ENCODE measurements at places on chromosomes 1 and 21. TPM values are rescaled to one million over a fixed set of nuclear protein-coding genes. Genes with fewer than 3 reads are reported as not detected.
A peak's percentile ranks its signal among the peaks of the same experiment; 100 is the strongest.

GRCh38 chr1:93846992-93847810 is 31.8 kb downstream of the DNTTIP2 start:
- peak; percentile 98 for DNase-seq

Gene RGS18
- total RNA-seq, result 4.0 TPM

- DNase-seq, result peak; percentile 53
These were observed 1237.4 kb upstream of the TMPRSS15 start for GRCh38 chr21:19640964-19641363.

GRCh38 chr1:203271018-203271743 is 34.1 kb upstream of the BTG2 start:
- peak; percentile 91 for DNase-seq

DNA sequence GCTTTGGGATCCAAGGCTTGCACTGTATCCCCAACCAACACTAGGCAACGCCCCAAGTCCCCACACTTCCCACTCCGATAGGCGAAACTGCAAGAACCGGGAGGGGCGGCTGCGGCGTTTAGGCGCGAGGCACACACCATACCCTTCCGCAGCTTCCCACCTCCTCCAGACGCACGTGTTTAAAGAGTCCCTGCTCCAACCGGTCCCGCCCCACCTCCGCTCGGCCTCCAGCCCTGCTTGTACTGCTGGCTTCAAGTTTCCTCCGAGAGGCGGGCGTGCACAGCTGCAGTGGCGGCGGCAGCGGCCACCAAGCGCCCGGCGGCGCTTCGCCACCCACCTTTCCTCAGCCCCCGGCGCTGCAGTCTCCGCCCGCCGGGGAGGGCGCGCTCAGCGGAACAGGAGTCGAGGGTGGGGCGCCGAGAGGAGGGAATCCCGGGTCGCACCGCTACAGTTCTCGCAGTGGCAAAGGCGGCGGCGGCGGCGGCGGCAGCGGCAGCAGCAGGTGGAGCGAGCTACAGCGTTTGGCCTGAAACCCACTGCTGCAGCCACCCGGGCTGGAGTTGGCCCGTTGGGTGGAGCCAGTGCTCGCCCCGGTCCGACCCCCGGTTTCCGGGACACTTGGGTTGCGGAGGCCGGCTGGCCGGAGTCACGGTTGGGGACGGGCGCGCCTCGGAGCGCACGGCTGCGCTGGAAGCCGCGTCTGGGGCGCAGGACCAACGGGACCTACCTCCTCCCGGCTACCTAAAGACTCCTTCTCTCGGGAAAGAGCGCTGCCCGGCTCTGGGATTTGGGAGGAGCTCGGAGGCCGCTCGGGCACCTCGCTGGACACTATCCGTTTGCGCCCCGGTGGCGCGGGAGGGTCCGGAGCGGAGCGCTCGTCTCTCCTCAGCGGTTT is at the start of gene CNIH3:
Gene CNIH3 (plus strand): TSS at position 457 of the 895 bp plus-strand sequence. CDS start 858 bp downstream, outside the sequence.
- DNase-seq, result peak; percentile 53

DNA sequence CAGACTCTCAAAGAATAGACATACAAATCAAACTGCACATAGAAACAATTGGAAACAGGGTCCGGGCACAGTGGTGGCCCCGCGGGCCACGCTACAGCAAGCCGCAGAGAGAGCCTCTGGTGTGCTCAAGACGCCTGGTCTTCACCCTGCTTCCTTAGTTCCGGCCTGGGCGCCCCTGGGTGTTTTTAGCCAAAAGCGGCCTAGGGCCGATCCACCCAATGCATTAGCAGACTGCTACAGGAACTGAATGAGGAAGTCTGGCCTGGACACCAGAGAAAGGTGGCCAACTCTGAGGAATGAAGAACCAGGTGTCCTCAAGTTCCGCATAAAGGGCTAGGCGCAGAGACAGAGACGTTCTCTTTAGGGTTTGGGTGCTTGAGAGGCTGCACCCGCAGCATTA is 1.7 kb downstream of the PRRX1 start:
- DNase-seq, result no peak

- DNase-seq, result peak; percentile 86
These were observed 48.2 kb upstream of the IRF2BP2 start for GRCh38 chr1:234658138-234658537.

DNA sequence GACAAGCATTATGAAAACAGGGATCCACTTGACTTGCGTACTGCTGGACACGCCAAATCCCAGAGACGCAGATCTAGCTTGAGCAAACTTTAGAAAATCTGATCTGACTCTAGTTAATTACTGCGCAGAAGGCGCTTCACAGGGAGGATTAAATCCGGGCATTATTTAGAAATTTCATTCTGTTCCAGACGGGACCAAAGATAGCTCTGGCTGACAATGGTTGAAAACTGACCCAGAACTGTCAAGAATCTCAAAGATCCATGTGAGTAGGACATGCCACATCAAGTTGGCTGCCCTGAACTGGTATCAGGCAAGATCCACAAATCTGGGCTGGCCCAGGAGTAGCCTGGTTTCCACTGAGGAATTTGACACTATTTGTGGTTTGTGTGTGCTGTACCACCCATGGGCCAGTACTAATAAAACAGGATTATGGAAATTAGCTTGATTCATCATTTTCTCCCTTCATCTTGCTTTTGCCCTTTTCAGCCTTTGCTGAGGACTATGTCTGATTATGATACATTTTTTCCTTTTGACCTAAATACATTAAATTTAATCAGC is 171.0 kb downstream of the VAV3 start:
- no peak for DNase-seq

DNA sequence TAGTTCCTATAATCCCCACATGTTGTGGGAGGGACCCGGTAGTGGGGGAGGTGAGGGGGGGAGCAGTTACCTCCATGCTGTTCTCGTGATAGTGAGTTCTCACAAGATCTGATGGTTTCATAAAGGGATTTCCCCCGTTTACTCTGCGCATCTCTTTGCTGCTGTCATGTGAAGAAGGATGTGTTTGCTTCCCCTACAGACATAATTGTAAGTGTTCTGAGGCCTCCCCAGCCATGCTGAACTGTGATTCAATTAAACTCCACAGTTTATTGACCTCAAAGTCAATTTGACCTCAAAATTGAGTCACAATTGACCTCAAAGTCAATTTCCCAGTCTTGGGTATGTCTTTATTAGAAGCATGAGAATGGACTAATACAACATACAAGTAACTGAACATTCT is 19.7 kb downstream of the DPH5 start:
- no peak for DNase-seq

DNA sequence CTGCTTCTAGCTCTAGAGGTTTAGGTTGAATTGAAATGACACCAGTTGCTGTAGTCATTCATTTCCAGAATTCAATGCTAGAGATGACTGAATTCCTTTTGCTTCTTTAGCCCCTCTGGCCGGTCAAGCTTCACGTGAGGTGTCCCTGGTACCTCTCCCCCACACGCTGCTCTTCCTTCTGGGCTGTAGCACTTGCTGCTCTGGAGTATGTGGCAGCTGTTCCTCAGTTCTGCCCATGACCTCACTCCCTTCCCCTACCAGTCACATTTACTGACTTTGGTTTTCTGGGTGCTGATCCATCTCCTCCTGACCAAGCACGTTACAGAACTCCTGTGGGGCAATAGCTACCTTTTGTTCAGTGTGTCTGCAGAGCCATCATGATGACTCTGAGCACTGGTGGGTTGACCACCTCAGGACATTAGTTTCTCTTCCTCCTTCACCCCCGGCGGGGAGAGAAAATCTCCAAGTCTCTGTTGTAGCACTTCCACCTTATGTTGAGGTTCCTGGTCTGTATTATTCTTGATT is 128.1 kb downstream of the HHAT start:
- no peak for DNase-seq

Gene RGS5
- 161 TPM for total RNA-seq

Gene C1orf53
- total RNA-seq, result not detected

Gene RCAN3
- total RNA-seq, result 2.9 TPM

DNA sequence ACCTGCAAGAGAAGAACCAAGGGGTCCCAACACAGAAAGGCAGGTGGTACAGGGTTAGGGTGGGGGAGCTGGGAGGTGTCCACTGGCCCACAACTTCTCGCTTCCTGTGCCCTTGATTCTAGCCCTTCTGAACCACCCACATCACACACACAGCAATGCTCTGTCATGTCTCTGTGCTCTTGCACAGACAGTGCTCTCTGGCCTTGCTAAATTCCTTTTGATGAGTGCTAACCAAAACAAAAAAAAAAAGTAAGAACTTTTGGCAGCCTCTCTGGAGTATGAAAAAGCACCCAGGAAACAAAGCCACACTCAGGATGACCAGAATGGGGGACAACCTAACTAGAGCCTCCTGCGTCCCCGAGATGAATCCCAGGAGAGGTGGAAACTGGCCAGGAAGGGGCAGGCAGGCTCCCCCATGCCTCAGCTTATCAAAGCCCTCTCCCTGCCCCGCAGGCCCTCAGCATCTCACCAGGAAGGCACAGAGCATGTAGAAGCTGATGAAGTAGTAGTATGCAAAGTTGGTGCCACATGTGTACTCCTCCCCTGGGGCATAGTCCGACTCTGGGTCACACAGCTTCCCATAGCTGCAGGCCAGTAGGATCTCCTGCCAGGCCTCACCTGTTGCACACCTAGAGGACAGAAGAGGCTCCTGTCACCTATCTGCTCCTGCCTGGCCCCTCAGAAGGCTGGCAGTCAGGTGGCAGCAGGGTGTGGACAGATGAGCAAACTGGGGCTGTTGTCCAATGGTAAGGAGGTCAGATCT is 27.2 kb upstream of the KIF21B start:
- DNase-seq, result no peak

- DNase-seq, result no peak
These were observed 37.2 kb upstream of the AGO1 start for GRCh38 chr1:35845766-35846165.

GRCh38 chr21:32425628-32426027 is 13.1 kb downstream of the EVA1C start:
- DNase-seq, result no peak

GRCh38 chr1:64579767-64580166 is 109.8 kb downstream of the CACHD1 start:
- peak; percentile 18 for DNase-seq

Gene CD84
- 7.6 TPM for total RNA-seq

GRCh38 chr1:76082062-76082461 is 7.5 kb downstream of the ST6GALNAC3 start:
- DNase-seq, result no peak

DNA sequence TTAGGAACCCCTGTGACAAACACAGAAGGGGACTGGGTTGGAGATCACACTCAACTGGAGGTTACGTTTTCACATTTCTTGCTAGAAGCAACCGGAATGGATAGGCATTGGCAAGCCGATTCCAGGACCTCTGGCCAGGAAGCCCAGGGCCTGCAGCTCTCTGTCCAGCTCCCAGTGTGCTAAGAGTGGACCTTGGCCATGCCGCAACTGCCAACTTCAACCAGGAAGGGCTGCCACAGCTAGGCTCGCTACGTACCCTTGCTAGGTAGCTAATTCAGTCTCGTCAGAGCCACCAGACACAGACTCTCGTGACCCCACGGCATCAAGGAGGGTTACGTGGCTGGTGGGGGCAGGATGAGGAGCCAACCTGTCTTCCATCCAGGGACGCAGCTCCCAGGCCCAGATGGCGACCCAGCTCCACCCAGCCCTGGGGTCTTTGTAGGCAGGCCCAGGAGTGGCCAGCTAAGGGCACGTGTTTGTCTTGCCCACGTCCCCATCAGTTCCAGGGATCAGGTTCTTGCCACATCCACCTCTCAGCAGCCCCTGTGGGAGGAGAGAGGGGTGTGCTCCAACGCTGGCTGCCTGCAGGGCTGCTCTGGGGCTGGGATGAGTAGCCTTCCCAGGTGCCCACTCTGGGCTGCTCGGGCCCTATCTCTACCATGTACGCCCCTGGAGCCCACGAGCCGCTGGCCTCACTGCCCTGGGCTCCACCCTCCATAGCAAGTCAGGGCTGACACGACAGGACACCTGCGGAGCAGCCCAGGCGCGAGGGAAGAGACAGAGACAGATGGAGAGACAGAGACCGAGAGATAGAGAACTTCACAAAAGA is 39.2 kb downstream of the UBE2G2 start:
- DNase-seq, result no peak

Gene NADK
- total RNA-seq, result 69.9 TPM

- no peak for DNase-seq
These were observed 158.7 kb downstream of the DISP1 start for GRCh38 chr1:222973561-222973960.

GRCh38 chr1:107430540-107431228 is 289.8 kb downstream of the NTNG1 start:
- DNase-seq, result peak; percentile 77

DNA sequence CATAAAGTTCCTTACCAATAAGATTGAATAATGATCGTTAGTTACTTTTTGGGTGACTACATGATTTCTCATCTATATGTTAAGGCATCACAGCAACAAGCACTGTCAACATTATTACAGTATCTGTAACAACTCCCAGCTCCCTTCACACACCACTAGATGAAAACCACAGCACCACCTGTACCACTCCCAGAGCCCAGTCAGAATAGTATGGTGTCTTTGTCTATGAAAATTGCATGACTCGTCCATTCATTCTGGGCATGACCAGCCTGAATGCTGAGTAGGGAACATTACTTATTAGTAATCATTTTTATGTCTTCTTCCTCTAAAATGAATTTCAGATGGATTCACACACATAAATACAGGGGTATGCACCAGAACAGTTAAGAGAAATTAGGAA is 7.0 kb downstream of the OLFML2B start:
- no peak for DNase-seq

DNA sequence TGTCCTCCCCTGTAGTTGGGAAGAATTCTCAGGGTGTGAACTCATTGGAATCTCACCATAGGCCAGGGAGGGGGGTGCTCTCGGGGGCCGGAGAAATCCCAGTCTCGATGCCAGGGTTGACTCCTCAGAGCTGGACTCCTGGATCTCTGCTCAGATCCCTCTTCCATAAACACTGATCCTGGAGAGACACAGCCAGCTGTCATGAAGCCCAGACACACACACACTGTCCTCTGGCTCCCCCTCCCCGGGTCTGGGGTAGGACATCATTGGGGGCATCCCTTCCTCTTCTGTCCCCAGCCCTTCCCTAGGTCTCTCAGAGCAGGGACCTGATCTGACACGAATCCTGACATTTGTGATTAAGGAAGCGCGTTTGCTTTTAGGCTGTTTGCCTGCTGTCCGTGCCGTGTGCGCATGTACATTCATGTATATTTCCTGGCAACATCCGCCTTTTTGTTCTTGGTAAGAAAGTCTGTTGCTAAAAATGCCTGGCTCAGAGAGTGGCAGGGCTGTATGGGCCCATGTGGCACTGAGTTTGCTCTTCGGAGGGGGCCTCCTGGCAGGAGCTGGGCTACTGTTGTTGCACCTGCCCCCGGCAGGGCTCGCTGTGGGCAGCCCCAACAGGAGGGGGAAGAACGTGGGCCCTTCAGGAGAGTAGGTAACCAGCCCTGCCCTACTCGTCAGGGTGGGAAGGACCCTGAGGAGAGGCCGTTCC is 45.4 kb upstream of the SELENON start:
- DNase-seq, result peak; percentile 59

- no peak for DNase-seq
These were observed 108.7 kb downstream of the PRDM2 start for GRCh38 chr1:13808729-13809131.

- DNase-seq, result no peak
These were observed 126.6 kb downstream of the C1orf21 start for GRCh38 chr1:184513421-184513820.

DNA sequence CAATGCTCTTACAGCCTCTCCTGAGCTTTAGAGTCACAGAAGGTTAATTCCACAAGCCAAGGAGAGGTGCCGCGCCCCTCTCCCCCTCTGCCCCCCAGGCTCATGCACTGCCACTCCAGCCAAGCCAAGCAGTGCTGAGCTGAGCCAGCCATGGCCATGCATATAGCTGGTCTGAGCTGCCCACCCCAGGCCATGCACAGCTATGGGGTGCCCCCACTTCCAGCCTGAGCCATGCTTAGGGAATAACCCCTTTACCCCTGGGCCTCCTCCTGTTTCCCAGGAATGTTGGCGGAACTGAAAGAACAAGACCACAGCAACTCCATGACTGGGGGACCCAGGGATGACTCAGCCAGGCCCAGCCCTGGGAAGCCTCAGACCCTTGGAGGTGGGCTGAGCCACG is 34.0 kb upstream of the MAGOH start:
- DNase-seq, result no peak

- no peak for DNase-seq
These were observed 49.0 kb downstream of the LTN1 start for GRCh38 chr21:28943631-28944030.
